Forelimb muscle (tissue), 1 donor: ENCODE measurements at places on chromosomes 12 and 14. TPM values are rescaled to one million over a fixed set of nuclear protein-coding genes. Genes with fewer than 3 reads are reported as not detected.

- DNase-seq: no peak
Observed at GRCh38 chr12:100024974-100025555, 40.3 kb upstream of the ANKS1B start.

GRCh38 chr12:100533376-100533775 lies 40.1 kb upstream of the GAS2L3 start:
- DNase-seq: no peak

DNA sequence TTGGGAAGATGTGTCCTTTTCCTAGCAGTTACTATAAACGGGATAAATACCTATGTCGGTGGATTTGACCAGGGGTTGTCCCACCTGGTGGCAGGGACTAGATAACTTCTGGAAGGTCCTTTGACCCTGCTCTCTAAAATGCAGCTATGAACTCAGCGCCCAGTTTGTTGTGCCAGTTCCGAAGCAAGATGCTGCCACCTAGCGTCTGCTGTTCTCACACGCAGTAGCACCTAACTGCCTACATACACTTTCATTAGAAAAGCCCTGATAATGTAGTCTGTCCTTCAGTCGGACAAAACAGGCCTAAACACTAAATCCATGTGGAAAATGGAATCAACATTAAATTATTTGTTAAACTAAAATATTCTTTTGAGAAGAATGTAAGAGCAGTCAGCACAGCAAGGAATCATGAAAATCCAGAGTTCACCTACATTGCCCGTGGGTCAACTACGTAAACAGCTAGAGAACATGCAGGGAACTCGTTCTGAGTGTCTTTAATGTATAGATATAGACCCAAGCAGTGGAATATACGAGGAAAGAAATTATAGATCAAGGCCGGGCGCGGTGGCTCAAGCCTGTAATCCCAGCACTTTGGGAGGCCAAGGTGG lies 51.1 kb upstream of the CRACR2A start:
- DNase-seq: peak; percentile 48

DNA sequence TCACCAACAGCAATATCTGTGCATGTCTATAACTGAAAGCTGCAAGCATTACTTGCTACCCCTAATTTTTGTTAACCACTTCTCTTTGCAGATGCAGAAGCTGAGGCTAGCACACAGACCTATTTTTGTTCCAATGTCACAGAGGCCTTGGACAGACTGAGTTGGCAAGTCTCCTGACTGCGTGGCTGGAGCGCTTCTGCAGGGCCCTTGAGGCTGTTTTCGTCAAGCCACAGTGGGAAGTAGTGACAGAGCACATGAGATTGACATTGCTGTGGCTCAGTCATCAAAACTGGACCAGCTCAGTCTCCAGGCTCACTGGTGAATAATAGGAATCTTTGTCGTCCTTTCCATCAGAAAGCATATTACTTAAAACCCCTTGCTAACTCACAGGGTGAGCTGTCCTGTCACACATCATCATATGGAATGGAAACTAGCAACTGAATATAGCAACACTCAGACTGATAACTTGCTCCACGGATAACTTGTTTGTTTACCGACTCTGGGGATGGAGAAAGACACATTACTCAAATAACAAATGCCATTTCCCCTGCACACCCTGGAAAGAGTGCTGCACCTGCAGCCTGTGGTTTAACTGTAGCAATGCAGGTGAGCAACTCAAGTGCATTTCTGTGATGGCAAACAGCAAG lies 43.6 kb upstream of the DDX11 start:
- DNase-seq: no peak

GRCh38 chr14:67580336-67581171 lies 19.5 kb downstream of the PIGH start:
- no peak for DNase-seq

GRCh38 chr12:121800694-121801594 lies 2.9 kb upstream of the SETD1B start:
- DNase-seq: no peak

- DNase-seq: no peak
Observed at GRCh38 chr12:50991291-50991690, 34.9 kb downstream of the SLC11A2 start.

DNA sequence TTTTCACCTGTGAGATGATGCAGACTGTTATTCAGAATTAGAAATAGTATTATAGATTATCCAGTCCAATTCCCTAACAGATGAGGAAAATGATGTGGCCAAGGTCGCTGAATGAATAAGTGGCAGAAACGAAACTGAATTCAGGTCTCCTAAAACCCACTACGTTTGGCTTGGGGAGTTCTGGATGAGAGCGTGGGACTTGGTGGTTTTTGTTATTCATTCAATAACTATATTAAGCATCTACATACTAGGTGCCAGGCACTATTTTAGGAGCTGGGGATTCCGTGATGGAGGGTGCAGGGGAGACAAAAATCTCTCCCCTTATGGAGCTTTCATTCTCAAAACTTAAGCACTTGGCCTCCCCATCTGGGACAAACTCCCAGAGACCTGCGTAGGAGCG lies 813 bp upstream of the CCDC184 start:
- DNase-seq: no peak

- no peak for DNase-seq
Observed at GRCh38 chr14:22547948-22548750, 40.9 kb downstream of the DAD1 start.

GRCh38 chr14:103735022-103735421 lies 19.4 kb downstream of the ZFYVE21 start:
- no peak for DNase-seq

DNA sequence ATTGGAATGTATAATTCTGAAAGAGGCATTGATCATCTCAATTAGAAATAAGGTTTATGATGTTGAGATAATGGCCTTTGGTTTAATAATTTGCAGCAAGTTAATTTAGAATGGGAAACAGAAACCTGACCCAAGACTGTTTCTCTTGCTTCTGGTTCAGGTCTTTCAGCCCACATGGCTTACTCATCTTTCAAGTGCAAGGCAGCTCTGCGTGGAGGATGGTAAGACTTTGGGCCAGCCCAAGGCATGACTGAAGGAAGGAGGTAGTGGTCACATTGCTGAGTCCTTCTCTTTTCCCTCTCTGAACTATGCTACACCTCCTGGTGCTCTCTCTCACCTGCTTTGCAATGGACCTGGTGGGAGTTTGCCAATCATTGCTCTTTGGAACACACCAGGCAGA lies 98.7 kb downstream of the CAND1 start:
- no peak for DNase-seq

Gene EPYC
- not detected for polyA plus RNA-seq

Gene SPRING1
- 11.6 TPM for polyA plus RNA-seq

Gene KERA
- 38.1 TPM for polyA plus RNA-seq

Gene GPR137C
- polyA plus RNA-seq: 4.2 TPM

Gene ZFYVE21
- 42.2 TPM for polyA plus RNA-seq

Gene LMNTD1
- 0.16 TPM for polyA plus RNA-seq

Gene JPH4
- polyA plus RNA-seq: 0.66 TPM

Gene PLCZ1
- 0.16 TPM for polyA plus RNA-seq

Gene INHBC
- 0.25 TPM for polyA plus RNA-seq
